ENCODE measurements at places on chromosomes 3 and 15.

DNA sequence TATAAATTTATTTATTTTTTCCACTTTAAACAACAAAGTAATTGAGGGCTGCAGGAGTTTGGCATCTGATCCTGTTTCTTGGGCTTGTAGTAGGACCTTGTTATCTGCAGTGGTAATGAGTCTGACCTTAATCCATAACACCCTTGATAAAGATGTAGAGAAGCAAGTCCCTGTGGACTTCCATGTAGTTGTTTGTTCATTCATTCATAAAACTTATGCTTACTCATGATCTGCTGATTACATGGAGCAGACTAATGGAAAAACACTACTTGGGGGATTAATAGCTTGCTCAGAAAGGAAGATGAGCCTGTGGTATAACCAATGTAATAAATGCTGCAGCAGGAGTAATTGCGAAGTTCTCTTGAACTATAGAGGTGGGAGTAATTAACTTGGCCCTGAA is 271.5 kb upstream of the TBL1XR1 start:
- no peak for DNase-seq

DNA sequence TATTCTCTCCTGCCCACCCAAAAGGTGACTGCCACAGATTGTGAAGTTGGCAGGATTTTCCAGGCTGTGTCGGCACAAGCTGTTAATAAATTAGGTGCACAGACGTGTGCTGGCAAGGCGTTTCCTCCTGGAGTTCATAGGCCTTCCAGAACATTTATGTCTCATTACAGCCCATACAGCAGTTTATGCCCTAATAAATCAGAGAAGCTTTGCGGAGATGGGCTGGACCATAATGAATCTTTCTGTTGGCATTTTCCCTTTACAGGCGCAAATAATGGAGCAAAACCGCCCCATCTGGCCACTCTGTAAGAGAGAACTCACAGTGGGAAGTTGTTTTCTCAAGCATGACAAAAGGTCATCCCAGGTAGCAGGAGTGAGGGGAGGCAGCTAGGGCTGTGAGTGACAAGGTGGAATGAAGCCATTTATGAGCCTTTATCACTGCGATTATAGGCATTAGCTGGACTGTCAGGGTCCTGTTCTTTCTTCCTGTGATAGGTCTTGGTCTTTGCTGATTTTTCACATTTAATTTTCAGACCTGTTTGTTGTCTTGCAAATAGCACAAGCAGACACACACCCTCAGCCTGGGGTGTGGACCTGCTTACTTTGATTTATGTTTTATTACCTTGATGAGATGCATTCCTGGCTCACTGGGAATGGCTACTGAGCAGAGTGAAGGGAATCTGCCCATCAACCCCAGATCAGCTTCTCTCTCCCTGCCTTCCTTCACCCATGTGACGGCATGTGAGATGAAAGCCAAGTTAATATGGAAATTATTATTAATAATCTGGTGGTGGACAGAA is 257.5 kb downstream of the LRTM1 start:
- no peak for DNase-seq

- no peak for DNase-seq
Observed at GRCh38 chr3:4503050-4503449, 9.9 kb downstream of the ITPR1 start.

DNA sequence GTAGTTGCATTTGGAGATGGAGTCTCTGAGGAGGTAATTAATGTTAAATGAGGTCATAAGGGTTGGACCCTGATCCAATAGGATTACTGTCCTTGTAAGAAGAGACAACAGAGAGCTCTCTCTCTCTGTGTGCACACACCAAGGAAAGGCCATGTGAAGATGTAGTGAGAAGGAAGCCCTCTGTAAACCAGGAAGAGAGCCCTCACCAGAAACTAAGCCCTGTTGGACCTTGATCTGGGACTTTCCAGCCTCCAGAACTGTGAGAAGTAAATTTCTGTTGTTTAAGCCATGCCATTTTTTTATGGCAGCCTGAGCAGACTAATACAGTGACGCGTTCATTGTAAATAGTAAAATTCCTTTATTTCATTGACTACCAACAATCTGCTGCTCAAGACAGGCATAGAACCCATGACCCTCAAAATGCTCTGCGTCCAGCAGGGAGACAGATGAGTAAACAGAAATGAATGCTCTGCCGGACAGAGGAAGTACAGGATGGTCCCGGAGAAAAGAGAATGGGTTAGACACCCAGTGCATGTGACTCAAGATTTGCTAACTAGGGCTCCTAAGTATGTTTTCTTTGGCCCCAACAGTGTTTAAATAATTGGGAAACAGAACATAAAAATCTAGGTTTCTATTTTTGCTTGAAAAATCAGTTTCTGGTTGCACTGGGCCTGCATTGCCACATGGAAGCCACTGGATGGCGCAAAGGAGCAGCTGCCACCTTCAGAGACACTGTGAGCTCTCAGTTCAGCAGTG is 37.9 kb upstream of the TNFAIP8L3 start:
- DNase-seq = no peak

DNA sequence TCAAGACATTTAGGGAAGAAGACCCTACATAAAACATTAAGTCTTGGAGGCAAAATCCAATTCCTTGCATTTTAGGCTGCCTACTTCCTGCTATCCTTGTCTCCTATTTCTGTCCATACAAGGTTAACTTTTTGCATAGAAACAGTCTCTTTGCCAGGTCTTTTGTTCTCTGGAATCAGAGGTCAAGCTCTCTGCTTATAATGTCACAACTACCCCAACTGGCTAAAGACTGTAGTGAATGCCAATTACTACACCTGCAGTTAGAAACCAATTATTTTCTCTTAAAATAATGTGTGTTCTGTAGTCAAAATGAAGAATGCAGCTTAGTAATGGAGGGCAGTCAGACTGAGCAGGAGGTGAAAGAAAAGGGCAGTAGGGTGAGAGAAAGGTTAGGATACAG is 856.2 kb downstream of the TUSC7 start:
- no peak for DNase-seq

DNA sequence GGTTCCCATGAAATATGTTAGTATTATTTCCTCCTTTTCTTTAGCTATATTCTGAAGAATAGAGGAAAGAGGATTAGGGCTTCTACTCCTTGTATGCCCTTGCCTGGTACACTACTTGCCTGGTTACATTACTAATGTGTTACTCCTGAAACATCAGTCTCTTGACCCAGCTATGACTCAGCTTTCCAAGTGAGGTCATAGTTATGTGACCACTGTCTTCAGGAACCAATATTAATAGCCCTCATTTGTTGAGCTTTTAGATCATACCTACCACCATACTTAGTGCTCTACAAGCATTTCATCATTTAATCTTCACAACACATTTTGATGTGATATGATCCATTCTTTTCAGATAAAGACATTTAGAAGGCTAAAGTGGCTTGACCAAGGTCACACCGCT is 60.3 kb downstream of the CMSS1 start:
- DNase-seq = no peak

DNA sequence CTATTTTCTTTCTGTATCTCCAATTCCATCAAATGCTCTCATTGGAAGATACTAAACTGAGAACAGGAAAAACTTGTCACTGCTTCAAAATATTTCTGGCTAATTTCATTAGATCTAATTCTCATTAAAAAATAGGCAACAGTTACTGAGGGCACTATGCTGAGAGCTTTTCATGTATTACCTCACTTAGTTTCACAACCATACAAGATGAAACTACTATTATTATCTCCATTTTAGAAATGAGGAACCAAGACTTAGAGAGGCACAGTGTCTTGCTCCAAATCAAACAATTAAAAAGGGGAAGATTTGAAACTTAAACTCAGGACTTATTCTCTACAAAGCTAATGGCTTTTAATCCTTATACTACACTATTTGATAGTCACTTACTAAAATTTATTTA is 7.2 kb upstream of the OTOL1 start:
- no peak for DNase-seq

Data from stimulated activated CD4-positive, alpha-beta T cell treated with anti-CD3 and anti-CD28 coated beads, TNF-alpha, amount 100 ng/mL, for 24 hours (primary cell).